K562 (cell line): ENCODE measurements at places on chromosomes 11 and 22.

- DNase-seq, result no peak
These were observed 109.2 kb downstream of the TTC17 start for GRCh38 chr11:43467958-43468357.

GRCh38 chr11:17515443-17516176 is 28.6 kb downstream of the USH1C start:
- DNase-seq, result no peak

GRCh38 chr11:576811-577610 is 741 bp downstream of the PHRF1 start:
- no peak for DNase-seq

DNA sequence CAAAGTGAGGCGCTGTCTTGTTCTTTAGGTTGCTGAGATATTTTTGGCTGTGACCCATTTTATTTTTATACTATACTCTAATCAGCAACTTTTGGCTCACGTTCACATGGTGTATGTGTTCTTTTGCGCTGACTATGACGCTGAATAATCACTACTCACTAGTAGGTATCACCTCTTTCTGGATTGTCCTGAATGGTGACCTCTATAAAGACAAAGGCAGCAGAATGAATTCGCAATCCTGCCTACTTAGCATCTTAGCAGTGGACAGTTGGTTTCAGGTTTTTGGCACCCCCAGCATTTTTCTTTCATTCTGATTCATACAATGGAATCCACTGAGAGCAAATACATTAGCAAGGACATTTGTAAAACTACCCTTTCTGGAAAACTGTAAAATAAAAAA is 351.3 kb downstream of the JRKL start:
- no peak for DNase-seq

GRCh38 chr22:24389680-24390079 is 37.7 kb upstream of the ADORA2A start:
- no peak for DNase-seq

GRCh38 chr11:61035526-61035835 is 64.0 kb downstream of the CD6 start:
- no peak for DNase-seq

- DNase-seq, result no peak
These were observed 32.8 kb downstream of the FAM227A start for GRCh38 chr22:38623351-38623750.

DNA sequence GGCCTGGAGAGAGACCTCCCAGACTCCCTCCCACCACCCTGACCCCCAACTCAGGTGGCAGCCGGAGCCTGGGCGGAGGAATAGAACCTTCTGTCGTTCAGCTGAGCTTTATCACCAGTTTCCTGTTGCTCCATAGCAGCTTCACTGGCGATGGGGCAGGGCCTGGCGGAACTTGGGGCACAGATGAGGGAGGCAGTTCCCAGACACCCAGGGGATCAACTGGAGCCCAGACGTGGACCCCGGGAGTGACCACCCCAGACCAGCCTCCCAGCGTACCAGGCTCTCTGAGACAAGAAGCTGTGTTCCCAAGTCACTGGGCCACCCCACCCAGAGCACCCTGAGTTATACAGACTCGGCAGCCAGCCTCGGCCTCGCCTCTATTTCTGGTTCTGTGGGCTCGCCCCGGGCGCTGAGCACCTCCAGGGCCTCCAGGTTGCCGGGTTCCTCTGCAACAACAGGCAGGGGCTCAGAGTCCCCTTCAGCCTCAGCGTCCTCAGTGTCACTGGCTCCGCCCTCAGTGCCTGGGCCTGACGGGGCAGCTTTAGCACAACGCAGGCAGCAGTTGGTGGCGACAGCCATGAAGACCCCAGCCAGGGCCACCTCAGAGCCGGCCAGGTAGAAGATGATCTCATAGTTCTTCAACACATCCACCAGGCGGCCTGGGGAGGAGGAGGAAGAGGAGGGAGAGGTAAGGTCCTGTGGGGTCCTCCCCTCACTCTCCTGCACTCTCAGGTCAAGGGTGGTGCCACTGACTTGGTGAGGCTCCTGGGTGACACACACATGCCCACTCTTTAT is 5.7 kb downstream of the SLC16A8 start:
- DNase-seq, result no peak

- DNase-seq, result peak; percentile 19
These were observed 78.1 kb downstream of the GAB2 start for GRCh38 chr11:78339483-78339882.

- DNase-seq, result peak; percentile 15
These were observed 1.1 kb downstream of the SEC14L2 start for GRCh38 chr22:30397656-30398635.

GRCh38 chr11:19237813-19238212 is 2.9 kb downstream of the E2F8 start:
- DNase-seq, result no peak

- no peak for DNase-seq
These were observed 11.7 kb downstream of the SLC35C1 start for GRCh38 chr11:45816614-45817013.

DNA sequence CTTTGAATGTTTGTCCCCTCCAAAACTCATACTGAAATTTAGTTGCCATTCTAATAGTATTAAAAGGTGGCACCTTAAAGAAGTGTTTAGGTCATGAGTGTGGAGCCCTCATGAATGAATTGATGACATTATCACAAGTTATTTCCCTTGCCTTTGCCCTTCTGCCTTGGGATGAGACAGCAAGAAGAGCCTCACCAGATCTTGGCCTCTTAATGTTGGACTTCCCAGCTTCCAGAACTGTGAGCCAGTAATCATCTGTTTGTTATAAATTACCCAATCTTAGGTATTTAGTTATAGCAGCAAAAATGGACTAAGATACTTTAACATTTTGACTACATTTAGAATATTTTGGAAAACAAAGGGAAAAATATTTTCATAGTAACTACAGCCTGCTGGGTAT is 371.0 kb downstream of the JRKL start:
- DNase-seq, result no peak

DNA sequence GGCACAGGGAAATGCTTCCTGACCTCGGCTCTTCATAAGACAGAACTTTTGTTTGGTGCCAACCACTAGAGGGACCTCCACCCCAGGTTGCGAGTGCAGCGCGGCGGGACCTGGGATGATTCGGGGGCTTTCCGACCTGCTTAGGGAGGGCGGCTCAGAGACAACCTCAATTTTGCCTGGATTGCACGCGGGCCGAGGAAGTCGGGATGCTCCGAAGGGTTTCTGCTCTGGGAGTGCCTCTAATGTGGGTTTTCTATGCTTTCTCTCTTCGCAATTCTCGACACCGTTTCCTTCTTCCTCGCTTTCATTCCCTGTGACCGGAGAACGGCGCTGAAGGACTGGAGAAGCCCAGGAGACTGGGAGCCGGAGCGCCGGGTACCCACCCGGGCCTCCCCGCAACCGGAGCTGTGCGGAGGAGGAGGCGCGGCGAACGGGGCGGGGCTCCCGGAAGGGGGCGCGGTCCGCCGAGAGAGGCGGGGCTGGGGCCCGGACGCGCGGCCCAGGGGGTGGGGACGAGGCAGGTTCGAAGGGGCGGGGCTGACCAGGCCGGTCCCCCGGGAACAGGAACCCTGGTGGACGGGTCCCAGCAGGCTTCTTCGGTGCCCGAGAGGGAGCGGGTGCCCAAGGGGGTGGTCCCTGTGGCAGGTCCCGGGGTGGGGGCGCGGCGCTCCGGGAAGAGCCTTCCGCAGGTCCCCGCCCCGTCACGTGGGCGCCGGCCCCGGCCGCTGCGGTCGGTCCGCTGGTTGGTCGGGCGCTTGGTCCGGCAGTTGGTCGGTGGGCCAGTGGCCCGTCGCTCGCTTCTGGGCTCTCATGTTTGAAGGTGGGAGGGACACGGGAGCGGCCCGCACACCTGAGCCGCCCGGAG is at the start of gene PPFIBP2:
Gene PPFIBP2 (plus strand): TSS at position 766 of the 865 bp plus-strand sequence. CDS start 35,477 bp downstream, outside the sequence.
- DNase-seq, result peak; percentile 97

DNA sequence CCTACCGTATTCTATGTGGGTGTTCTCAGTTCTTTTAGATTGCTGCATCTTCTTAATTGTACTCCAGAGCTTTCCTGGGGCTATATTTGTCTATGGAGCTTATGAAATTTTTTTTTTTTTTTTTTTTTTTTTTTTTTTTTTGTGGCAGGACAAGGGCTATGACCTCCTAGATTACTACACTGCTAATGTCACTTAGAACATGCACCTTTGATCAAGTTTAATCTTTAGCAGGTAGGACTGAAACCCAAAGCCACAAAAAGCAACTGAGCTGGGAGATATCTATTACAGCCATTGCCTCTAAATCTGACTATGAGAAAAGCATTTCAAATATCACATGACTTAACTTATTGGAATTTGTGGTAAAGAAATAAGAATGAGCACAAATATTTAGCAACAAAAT is 21.7 kb upstream of the ABTB2 start:
- no peak for DNase-seq

DNA sequence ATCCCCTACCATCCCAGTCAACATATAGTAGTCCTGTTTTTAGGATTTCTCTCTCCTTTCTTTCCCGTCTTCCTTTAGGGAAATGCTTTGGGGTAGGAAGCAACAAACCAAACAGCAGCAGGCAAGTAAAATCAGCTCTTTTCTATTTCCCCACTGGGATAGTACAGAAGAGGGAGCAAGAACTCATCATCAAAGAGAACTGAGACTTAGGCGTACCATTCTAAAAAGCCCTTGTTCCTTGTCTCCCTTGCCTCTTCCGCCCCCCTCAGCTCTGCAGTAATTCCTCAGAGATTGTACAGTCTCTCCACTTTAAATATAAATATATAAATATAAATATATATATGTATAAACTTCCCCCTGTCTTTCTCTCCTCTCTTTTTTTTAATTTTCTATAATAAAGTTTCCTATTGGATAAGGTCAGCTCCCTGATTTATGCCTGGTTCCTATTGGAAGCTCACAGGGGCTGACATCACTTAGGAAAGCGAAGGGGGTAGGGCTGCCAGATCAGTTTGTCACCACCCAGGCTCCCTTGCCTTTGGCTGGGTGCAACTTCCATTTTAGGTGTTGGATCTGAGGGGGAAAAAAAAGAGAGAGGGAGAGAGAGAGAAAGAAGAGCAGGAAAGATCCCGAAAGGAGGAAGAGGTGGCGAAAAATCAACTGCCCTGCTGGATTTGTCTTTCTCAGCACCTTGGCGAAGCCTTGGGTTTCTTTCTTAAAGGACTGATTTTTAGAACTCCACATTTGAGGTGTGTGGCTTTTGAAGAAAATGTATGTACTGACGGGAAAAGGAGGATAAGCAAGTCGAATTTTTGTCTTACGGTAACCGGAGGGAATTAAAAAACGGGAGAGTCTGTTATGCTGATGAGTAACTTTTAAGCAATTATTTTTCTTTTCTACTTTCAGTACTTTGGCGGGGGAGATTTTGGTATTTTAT is at the start of gene CTNND1:
Gene CTNND1 (plus strand): TSS at position 502 of the 934 bp plus-strand sequence. CDS start 29,677 bp downstream, outside the sequence.
- peak; percentile 66 for DNase-seq

DNA sequence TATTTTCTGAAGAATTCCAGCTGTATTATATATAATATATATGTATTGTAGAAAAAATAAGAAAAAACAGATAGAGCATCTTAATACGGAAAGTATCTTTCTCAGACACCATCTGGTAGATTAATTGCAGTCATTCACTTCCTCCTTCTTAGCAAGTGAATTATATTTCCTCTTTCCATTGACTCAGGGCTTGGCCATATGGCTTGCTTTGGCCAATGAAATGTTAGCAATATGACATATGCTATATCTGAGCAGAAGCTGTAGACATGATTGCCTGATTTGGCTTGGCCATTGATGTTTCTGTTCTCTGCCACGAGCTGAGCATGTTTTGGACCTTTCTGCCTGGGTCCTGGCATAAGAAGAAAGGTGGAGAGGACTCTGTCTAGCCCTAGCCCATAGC is 34.4 kb upstream of the ZBED5 start:
- no peak for DNase-seq

GRCh38 chr22:30903876-30904460 is 64.6 kb downstream of the MORC2 start:
- no peak for DNase-seq

DNA sequence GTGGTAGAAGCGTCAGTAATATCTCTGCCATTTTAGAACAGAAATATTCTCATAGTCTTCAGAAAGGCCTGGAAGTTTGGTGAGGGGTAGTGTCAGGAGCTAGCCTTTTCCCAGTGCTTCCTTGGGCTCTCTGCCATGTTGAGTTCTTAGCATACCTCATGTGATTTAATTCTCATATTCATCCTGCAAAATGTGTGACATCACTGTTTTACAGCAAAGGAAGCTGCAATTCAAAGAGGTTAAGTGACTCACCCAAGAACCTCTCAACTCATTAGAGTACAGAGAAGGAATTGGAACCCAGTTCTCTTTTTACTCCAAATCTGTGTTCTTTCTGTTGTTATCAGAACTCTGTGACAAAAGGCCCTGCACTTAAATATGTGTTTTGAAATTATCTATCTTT is 72.1 kb downstream of the RNF169 start:
- DNase-seq, result no peak

- DNase-seq, result no peak
These were observed 84.8 kb downstream of the OTOG start for GRCh38 chr11:17631702-17632365.

GRCh38 chr11:7487360-7487759 is 2.1 kb downstream of the OLFML1 start:
- no peak for DNase-seq

DNA sequence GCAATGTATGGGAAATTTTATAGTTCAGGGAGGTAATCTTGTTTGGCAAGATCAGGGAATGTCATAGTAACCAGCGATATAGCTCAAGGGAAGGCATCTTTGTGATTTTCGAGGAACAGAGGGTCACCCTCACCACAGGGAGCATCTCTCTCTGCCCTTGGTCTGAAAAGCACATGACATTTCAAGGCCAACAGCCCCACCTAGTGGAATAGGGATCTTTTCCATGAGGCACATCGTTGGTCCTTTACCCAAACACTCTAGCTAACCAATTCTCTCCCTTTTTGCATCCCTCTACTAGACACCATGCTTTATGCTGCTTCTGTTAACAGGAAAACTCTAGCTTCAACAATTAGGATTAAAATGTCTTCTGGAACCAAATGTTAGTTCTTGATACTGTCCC is 179.0 kb downstream of the GRM5 start:
- DNase-seq, result peak; percentile 6

- no peak for DNase-seq
These were observed 58.8 kb downstream of the ISX start for GRCh38 chr22:35124691-35125219.

DNA sequence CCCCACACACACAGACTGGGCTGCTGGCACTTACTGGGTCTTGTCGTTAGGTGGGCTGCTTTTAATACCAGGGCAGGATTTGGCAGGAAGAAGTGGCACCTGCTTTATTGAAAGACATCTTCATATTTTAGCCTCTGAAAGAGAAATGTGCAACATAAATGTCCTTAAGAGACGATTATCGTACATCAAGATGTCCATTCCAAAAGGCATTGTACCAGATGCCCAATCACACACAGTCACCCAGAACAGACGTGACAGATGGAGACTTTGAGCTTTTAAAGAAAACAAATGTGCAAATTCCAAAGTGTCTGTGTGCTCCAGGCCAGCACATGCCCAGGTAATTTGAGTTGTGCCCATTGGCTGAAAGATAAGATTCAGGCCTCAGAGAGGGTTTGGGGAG is 155.7 kb downstream of the RRAS2 start:
- no peak for DNase-seq
